ENCODE measurements at places on chromosomes 16 and 17.

GRCh38 chr16:77897129-77897437 is 108.7 kb downstream of the VAT1L start:
- no peak for DNase-seq

DNA sequence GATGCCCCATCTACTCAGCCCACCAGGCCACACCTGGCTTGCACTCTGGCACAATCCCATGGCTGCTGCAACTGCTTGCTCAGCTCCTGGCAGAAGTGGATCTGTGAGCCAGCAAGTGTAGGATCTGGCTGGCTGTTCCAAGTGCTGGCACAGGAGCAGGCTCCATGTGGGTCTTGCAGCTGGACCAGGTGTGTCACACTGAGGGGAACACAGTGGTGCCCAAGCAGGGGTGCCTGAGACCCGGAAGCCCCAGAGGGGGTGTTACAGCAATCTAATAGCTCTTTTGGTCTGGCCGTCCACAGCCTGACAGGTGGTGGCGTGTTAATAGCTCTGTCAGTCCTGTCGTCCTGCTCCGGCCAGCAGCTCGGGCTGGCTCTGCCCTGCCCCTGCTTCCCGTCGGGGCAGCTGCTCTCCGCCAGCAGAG is 19.6 kb upstream of the GOT2 start:
- DNase-seq: no peak

GRCh38 chr17:30450125-30451027 is 26.8 kb upstream of the GOSR1 start:
- no peak for DNase-seq

DNA sequence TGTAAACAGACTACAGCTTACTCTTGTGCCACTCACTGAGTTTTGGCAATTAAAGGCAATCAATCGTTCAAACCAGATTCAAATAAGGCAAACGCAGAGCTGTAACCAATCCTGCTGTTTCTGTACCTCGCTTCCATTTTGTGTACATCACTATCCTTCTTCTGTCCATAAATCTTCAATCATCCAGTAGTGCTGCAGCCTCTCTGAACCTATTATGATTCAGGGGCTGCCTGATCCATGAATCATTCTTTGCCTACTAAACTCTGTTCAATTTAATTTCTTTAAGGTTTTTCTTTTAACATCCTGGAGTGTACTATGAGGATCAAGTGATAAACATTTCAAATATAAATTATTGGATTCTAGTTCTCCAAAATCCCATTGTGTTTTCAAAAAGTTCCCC is 93.9 kb downstream of the CEP112 start:
- DNase-seq: no peak

DNA sequence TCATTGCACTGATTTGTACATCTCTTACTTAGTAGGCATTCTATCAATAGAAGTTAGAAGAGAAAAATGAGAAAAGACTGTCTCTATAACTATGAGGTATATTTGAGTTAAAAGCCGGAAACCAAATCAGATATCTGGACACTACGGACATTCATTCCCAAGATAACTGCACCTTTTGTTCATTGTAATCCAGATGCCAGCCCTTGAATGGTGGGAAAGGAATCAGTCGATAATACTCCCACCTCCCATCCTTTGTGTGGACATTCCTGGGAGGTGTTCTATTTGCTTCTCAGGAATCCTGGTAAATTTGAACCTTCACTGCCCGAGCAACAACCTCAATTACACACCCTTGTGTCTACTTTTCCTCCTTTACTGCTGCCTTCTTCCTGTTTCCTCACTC is 225.2 kb downstream of the CHD9NB start:
- DNase-seq: no peak

- no peak for DNase-seq
Observed at GRCh38 chr16:15898654-15899053, 10.3 kb upstream of the CEP20 start.

GRCh38 chr17:65271296-65271695 is 134.1 kb downstream of the RGS9 start:
- no peak for DNase-seq

GRCh38 chr17:17626151-17626805 is 34.8 kb upstream of the PEMT start:
- DNase-seq: peak; percentile 41

- no peak for DNase-seq
Observed at GRCh38 chr16:3643095-3643730, 11.3 kb upstream of the DNASE1 start.

DNA sequence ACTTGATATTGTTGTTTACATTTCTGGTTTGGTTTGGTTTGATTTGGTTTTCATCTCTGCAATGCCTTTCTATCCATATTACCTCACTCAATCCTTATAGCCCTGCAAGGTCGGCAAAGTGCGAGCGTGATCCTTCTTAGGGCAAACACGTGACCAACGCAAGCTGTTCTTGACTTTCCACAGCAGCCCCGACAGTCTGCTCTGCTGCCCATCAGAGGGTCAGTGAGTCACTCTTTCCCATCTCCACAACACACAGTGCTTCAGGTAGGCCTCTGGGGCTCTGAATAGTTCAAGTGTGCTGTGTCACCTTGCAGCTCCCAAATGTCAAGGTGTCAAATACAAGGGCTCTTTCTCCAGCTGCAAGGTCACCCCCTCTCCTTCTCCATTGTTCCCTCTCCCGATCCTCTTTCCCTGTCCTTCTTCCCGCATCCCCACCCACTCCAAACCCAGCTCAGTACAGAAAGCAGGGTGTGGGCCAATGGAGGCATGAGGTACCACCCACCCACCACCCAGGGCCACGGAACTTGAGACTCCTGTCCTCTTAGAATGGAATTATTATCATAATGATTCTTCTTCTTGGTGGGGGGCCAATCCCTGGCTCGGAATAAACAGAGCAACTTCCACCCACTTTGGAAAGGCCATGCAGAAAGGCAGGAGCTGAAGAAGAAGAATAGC is 139.7 kb downstream of the SLC39A11 start:
- DNase-seq: no peak

- no peak for DNase-seq
Observed at GRCh38 chr17:75828076-75828400, 16.2 kb downstream of the UNC13D start.

DNA sequence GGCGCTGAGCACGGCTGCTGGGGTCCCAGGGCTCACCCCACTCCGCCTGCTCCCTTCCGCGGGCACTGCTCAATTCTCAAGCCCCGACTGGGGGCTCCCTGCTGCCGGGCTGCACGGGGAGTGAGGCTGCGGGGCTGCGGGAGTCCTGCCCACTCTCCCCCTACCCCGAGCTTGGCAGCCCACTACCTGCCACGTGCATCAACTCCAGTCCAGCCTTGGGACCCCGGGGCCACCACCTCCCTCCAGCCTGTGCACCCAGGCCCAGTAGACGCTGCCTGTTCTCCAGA is 43.3 kb upstream of the SSTR5 start:
- DNase-seq: no peak

DNA sequence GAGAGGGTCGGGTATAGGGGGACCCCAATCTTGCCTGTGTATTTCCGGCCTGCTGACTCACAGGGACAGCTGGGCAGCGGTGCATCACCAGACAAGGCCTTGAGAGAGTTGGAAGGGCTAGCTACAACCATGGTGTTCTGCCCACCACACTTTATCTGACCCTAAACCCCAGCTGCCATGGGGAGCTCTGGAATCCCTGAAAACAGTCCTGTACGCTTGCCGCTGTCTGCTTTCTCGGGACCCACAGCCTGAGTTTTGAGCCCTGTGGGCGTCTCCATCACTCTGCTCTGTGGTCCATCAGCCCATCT is 100.4 kb upstream of the GSE1 start:
- no peak for DNase-seq

DNA sequence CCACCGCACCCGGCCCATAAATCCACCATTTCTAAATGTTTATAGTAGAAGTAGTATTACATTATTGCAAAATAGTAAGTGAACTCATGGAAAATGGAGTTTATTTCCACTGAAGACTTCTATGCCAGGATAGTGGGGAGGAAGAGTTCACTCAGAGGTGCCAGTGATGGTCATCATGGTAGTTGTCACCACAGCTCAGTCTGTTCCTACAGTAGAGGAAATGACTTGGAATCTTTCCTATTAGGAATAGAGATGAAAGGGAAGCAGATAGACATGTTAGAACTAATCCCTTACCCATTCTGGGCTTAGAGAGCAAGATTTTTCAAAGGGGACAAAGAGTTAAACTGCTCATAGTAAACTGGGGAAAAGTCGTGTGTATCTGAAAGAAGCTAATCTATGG is 20.1 kb downstream of the MRPL45 start:
- DNase-seq: no peak

GRCh38 chr16:22030087-22030812 is 22.3 kb downstream of the MOSMO start:
- no peak for DNase-seq

- no peak for DNase-seq
Observed at GRCh38 chr17:46780003-46780373, 38.5 kb downstream of the WNT3 start.

DNA sequence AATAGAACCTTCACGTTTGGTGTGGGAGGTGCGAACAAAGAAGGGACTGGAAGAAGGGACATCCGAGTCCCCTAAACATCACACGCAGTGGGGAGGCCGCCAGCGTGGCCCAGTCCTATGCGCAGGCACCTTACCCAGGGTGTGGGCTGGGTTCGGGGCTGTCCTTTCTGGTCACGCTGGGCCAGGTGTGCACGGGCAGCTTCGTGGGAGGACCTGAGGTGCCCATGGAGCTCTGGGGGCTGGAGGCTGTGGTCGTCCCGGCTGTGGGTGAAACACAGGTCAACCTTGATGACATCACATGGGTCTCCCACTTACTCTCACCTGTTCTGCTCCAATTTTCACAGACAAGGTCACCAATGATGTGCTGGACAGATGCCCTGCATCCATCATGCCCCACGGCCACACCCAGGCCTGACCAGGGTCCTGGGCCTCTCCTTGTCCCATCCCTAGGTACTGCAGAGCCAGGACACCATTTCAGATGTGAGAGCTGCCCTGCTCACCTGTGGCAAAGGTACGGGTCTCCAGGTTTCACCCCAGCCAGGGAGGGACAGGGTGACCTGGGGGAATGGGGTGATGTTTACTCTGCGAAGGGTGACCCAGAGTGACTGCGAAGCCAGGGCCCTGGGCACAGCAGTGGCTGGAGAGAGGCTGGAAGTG is 3.1 kb downstream of the CD300C start:
- no peak for DNase-seq

DNA sequence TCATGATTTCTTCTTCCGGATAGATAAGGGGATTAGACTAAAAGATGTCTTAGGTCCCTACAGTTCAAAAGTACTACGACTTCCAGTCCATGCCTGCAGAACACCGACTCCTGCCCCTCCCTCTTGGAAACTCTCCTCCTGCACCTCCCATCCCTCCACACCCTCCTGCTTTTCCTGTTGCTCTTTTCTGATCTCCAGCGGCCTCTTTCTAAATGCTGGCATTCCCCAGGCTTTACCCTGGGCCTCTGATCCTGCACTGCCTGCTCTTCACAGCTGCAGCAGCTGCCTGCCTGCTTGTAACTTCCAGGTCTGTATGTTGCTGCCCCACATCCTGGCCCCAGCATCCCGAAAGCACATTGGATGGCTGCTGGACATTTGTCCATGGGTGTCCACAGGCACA is 154.2 kb downstream of the KCNJ12 start:
- no peak for DNase-seq

GRCh38 chr17:33525186-33525585 is 232.1 kb upstream of the ASIC2 start:
- no peak for DNase-seq

DNA sequence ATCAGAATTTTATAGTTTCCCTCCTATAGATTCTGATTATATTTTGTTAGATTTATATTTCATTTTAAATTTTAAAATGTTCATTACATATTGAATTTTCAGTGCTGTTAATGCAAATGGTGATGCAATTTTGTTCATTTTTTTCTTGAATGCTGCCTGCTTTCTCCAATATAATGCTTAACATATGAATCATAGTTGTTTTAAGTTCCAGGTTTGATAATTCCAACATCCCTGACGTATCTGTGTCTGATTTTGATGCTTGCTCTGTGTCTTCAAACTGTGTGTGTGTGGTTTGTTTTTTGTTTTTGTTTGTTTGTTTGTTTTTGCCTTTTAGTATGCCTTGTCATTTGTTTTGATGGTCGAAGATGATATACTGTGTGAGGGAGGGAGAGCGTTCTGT is 134.7 kb upstream of the ELAC2 start:
- DNase-seq: no peak

GRCh38 chr16:55832425-55832772 is 497 bp downstream of the CES1 start:
- no peak for DNase-seq

DNA sequence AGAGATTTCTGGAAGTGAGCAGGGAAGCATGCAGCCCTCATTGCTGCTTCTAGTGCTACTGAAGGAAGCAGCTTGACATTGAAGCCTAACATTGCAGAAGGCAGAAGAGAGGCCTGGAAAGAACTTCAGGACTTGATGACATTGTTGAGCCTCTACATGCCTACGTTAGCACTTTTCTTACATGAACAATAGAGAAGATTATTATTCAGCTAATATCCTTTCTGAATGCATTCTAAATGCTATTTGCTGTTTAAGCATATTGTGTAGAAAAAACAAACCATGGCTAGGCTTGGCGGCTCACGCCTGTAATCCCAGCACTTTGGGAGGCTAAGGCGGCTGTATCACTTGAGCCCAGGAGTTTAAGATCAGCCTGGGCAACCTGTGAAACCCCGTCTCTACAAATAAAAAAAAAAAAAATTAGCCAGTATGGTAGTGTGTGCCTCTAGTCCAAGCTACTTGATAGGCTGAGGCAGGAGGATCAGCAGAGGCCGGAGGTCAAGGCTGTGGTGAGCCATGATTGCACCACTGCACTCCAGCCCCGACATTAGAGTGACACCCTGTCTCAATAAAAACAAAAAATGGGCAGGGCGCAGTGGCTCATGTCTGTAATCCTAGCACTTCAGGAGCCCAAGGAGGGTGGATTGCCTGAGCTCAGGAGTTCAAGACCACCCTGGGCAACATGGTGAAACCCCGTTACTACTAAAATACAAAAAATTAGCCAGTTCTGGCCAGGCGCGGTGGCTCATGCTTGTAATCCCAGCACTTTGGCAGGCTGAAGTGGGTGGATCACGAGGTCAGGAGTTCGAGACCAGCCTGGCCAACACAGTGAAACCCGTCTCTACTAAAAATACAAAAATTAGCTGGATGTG is 2.2 kb upstream of the AURKB start:
- DNase-seq: no peak
